Fibroblast of skin of scalp (primary cell): ENCODE measurements at places on chromosomes 2 and 18.

GRCh38 chr2:149747456-149747855, 159.9 kb upstream of the MMADHC start:
- DNase-seq = peak; percentile 49

GRCh38 chr2:68607837-68608236, 35.5 kb upstream of the PROKR1 start:
- no peak for DNase-seq

DNA sequence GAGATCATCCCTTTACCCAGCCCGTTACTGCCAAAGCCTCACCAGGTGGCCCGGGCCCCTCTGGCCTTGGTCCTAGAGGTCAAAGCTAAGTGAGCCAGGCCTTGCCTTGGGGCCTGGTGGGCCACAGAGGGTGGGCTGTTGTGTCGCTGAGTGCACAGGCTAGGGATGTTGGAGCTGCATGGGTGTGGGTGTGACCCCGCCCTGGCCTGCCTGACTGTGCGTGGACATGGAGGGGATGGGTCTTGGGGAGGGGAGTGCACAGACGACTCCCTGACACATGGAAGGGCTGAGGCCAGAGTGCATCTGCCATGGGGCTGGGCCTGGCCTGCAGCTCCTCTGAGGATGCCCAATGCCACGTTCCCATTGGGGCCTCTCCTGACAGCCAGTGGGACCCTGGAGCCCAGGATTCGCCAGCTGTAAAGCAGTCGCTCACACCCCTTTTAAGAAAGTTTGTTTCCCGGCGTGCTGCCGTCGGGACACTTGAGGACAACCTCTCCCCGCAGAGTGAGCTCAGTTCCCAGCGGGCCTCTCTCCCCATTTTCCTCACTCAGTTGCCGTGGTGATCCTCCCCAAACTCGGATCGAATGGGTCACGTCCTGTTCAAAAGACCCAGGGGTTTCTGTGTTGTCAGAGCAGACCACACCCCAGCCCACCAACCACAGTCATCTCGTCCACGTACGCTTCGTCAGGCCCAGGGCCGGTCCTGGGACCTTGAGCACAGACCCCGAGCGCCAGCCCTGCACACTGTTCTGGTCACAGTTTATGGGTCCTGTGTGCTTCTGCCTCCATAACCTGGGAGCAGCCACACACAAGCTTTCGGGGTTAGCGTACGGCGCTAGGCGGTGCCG, 93.5 kb downstream of the NFATC1 start:
- no peak for DNase-seq

- DNase-seq = peak; percentile 98
Measured at GRCh38 chr2:203808046-203808750, 59.4 kb upstream of the CTLA4 start.

GRCh38 chr2:78077633-78078032, 555.5 kb upstream of the LRRTM4 start:
- DNase-seq = no peak

DNA sequence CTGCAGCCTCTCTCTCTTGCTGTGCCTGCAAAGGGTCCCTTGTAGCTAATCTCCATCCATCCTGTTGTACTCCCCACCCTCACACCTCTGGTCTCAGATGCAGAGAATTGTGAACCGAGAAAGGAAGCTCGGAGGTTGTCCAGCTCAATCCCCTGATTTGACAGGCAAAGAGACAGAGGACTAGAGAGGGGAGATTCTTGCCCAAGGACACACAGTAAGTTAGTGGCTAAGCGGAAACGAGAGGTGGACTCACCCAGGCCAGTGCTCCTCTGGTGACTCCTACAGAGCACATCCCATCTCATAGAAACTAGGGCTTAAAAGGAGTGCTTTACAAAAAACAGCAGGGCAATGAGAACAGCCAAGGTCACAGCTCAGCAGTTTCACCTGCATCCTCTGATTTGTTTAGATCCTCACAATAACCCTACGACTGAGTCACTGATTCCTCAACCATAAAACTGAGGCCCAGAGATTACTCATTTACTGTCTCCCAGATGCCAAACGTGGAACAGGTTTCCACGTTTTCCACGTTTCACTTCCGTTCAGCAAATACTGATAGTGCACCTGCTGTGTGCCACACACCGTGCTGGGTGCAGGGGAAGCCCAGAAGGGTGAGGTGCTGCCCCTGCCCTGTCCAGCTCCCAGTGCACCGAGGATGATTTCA, 22.1 kb downstream of the EHD3 start:
- DNase-seq = no peak

GRCh38 chr2:217827430-217828201, 175.2 kb downstream of the TNS1 start:
- no peak for DNase-seq

GRCh38 chr2:148553332-148553887, 91.1 kb upstream of the EPC2 start:
- no peak for DNase-seq

GRCh38 chr2:169185711-169186110, 116.3 kb downstream of the DHRS9 start:
- no peak for DNase-seq

- DNase-seq = no peak
Measured at GRCh38 chr2:44450806-44451205, 89.1 kb downstream of the CAMKMT start.

DNA sequence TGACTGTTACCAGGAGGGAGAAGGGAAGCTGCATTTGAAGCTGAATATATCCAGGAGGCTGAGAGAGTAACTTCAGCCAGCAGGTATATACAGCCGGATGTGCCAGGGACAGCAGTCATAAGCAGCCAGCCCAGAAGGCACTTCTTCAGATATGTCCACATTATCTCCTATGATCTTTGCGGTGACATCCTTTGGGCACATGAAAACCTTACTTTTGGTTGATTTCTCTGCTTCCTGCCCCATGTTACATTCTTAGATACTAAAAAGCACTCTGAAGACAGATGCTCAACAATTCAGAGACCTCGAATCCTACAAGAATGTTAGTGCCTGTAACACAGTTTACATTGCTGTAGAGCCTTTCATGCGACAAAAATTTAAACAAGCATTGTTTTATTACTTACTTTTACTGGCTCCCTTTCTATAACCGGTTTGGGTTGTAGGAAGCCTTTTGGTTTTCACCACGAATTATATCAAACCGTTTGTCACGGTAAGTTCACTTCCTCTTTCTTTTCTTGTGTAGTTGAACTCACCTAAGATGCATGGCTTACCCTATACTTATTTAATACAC, 50.3 kb upstream of the TLK1 start:
- no peak for DNase-seq

GRCh38 chr2:105886029-105886454, 141.3 kb downstream of the NCK2 start:
- peak; percentile 58 for DNase-seq

DNA sequence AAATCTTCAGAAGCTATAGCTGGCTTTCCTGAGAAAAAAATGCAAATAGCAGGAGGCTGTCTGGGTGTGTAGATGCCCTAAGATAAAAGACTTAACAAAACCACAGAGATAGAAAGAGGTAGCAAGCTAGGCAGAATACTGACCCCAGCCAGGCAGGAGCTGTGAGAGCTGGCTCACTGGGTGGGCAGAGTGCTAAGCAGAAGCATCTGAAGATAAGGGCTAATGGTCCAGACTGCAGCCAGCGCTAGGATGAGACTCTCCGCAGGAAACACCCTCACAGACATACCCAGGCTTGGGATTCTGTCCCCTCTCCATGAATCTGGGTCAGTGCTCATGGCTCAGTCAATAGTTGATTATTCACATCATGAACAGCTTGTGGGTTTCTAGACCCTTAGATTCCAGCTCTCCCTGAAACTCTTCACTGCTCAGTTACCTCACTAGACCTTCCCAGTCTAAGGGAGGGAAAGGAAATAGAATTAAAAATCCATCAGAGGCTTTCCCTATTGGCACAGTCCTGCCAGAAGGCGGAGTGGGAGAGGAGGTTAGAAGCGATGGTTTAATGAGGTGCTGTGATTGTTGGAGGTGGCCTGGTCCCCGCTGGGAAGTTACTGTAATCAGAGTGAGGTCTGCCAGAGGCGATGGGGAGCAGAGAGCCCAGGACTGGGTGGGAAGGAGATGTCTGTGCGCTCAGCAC, 21.4 kb upstream of the CCBE1 start:
- DNase-seq = peak; percentile 58

GRCh38 chr2:108324531-108325255, 36.0 kb downstream of the SULT1C2 start:
- DNase-seq = peak; percentile 66
